ENCODE measurements at places on chromosomes 3 and 15.

- DNase-seq = no peak
Measured at GRCh38 chr15:60905587-60905986, 323.5 kb downstream of the RORA start.

- DNase-seq = no peak
Measured at GRCh38 chr3:14663396-14664135, 11.4 kb upstream of the C3orf20 start.

DNA sequence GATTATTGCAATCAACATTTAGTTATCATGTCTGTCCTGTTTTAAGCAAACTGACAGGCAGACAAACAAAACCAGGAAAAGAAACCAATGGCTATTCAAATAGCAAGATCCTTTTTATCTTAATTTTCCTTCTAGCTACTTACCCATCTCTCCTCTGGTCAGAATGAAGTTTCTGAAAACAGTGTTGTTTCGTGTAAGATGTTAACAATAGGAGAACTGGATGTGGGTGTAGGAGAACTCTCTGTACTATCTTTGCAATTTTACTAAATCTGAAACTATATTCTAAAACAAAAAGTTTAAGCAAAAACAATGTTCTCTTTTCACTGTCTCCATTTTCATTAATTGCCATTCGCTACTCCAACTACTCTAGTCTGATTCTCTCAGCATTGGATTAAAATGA is 726.4 kb downstream of the ZNF385D start:
- DNase-seq = no peak

DNA sequence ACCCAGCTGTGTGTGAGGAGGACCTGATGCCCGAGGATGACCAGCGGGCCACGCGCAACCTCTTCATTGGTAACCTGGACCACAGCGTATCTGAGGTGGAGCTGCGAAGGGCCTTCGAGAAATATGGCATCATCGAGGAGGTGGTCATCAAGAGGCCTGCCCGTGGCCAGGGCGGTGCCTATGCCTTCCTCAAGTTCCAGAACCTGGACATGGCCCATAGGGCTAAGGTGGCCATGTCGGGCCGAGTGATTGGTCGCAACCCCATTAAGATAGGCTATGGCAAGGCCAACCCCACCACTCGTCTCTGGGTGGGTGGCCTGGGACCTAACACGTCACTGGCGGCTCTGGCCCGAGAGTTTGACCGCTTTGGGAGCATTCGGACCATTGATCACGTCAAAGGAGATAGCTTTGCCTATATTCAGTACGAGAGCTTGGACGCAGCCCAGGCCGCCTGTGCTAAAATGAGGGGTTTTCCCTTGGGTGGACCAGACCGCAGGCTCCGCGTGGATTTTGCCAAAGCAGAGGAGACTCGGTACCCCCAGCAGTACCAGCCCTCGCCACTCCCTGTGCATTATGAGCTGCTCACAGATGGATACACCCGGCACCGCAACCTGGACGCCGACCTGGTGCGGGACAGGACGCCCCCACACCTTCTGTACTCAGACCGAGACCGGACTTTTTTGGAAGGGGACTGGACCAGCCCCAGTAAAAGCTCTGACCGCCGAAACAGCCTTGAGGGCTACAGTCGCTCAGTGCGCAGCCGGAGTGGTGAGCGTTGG is 1.5 kb downstream of the RBM15B start:
- DNase-seq = no peak

GRCh38 chr3:124076235-124076634 is 84.3 kb upstream of the ROPN1 start:
- no peak for DNase-seq

- DNase-seq = peak; percentile 46
Measured at GRCh38 chr15:51737522-51738305, at the start of gene LYSMD2. LYSMD2 (minus strand) TSS chr15:51737655; CDS start chr15:51737622, 33 bp downstream.

DNA sequence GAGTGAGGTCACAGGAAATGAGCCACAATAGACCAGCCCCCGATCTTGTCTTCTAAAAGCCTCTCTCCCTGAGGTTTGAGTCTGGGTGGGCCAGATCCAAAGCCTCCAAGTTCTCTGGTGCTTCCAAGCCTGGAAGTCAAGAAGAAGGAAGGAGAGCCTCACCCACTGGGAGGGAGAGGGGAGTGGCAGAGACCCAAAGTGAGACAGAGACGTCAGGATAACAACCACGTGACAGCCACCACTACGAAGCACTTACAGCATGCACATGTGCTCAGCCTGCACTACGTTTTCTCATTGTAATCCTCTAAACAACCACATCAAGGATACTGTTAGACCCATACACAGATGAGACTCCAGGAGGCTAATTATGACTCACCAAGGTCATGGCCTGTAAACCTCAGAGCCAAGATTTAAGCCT is 197.3 kb upstream of the LINGO1 start:
- DNase-seq = peak; percentile 48

DNA sequence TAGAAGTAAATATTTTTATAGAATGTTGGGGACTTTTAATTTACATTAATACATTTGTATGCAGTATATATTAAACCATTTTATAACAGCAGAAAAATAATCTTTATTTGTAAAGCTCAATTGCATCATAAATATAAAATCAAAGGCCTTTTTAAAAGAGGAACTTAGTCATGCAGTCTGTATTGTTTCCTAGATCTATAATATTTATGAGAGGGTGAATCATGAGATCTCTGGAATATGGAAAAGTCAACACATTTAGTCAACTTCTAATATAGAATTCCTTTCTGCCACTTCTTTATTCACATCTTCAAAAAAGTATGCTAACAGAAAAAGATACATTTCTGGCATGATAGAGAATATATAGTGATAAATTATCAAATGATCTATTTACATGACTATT is 410.3 kb upstream of the ZNF385D start:
- no peak for DNase-seq

- no peak for DNase-seq
Measured at GRCh38 chr3:37217098-37217849, 42.9 kb upstream of the LRRFIP2 start.

- DNase-seq = peak; percentile 87
Measured at GRCh38 chr15:101045236-101045646, 126.1 kb downstream of the LRRK1 start.

- no peak for DNase-seq
Measured at GRCh38 chr15:68313501-68314410, 36.2 kb downstream of the FEM1B start.

- DNase-seq = no peak
Measured at GRCh38 chr3:142735462-142735861, 11.6 kb downstream of the TRPC1 start.

- DNase-seq = no peak
Measured at GRCh38 chr3:108047987-108048386, 42.8 kb downstream of the CD47 start.

DNA sequence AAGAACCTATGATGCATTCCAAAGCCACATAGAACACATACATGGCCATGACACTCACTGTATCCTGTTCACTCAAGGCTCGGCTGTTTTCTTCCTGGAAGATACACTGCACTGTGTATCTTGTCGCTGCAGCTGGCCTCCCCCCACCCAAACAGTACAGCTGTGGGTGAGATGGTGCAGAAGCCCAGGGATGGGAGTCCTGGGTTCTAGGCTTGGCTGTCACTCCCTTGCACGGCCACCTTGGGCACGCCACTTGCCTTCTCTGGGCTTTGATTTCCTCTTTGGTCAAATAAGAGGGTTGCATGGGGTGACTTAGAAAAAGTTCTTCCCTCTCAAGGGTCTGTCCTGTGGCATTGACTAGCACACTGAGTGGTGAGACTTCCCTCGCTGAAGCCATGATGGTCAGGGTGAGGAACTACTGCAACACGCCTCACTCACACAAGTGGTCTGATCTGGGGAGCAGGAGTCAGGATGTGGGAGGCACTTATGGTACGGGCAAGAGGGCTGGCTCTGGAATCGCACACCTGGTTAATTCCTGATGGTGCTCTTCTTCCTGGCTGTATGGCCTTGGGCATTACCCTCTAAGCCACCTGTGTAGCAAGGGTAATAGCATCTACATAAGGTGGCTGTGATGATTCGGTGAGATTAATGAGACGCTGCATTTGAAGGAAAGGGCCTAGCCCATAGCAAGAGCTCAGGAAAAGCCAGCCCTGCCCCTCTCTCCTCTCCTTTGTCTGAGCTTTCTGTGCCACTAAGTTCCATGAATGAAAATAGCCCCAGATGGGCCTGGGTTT is 44.0 kb downstream of the ANP32A start:
- no peak for DNase-seq

- no peak for DNase-seq
Measured at GRCh38 chr3:195224156-195224979, 46.6 kb downstream of the XXYLT1 start.

Measured in fibroblast of villous mesenchyme (primary cell).